ENCODE measurements at places on chromosomes 6 and 20.

DNA sequence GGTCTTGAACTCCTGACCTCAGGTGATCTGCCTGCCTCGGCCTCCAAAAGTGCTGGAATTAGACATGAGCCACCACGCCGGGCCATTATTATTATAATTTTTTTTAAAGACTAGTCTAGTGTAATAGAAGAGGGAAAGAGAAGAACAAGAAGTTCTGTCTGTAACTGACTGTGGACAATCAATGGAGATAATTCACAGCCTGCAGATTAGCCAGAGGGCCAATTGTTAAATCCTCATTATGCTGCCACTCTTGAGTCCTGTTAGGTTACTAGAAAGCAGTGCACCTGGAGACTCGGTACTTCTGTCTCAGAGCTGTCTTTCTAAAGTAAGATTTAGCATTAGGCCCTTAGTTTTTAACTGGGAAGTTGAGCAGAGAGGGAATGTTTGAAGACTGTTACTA is 37.5 kb downstream of the CARMIL1 start:
- no peak for DNase-seq

- DNase-seq = no peak
These were observed 2.2 kb downstream of the MDFI start for GRCh38 chr6:41640426-41640825.

DNA sequence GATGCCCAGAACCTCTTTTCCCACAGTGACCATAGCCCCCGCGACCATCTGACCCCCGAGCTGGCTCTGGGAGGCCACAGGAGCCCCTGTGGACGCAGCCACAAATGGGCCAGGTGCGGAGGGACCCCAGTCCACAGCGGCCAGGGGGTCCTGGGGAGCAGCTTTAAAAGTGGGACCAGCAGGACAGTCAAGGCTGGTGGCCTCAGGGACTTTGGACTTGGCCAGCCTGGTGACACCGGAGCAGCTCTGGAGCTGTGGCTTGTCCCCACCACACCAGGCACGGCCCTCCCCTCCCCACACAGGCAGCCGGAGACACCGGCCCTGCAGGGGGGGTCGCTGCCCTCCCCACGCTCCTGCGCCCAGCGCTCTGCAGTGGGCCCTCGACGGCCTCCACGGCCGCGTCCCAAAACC is 3.5 kb downstream of the FNDC11 start:
- no peak for DNase-seq

- peak; percentile 44 for DNase-seq
These were observed 8.5 kb downstream of the MTCH1 start for GRCh38 chr6:36977470-36977941.

GRCh38 chr20:45405571-45406259 is 2.4 kb upstream of the DBNDD2 start:
- no peak for DNase-seq

- DNase-seq = no peak
These were observed 8.4 kb upstream of the ULBP2 start for GRCh38 chr6:149933461-149933860.

- no peak for DNase-seq
These were observed 388.2 kb downstream of the CDH4 start for GRCh38 chr20:61640131-61640870.

DNA sequence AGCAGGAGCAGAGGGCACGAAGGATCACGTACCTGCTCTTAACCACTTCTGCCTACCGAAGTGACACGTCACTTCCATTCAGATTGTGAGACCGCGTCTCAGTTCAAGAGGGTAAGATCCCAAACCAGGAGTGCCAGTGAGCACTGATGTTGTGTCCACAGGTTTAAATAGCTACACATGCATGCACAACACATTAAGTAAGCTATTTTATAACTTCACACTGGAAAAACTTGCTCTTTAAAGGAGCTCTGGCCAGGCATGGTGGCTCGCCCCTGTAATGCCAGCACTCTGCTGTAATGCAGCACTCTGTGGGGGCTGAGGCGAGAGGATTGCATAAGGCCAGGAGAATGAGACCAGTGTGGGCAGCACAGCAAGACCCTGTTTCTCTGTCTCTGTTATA is 21.1 kb downstream of the ABHD12 start:
- no peak for DNase-seq

GRCh38 chr6:149209871-149210775 is 107.4 kb upstream of the TAB2 start:
- peak; percentile 10 for DNase-seq

DNA sequence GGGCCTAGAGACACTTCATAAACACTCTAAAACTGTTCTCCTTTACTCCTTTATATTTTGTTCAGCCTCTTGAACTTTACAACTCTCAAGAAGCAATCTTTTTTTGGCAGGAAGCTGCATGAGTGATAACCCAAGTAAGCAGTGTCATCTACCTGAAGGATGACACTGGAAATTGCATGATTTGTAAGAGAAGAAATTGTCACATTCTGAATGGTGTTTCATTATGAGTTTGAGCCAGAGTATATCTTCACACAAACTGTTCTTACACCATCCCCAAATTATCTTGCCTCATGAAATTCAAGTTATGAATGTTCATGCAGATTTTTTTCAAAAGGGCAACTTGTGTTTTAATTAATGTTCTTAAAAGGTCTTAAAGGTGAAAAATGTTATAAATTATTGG is 799.3 kb downstream of the TBC1D32 start:
- DNase-seq = no peak

Measured in dermis blood vessel endothelial cell (primary cell).